ENCODE measurements at places on chromosomes 2 and 18. TPM values are rescaled to one million over a fixed set of nuclear protein-coding genes. Genes with fewer than 3 reads are reported as not detected.

VWC2L gene
- total RNA-seq = 0.17 TPM

MAL gene
- total RNA-seq = 205 TPM

TAF1B gene
- 34.1 TPM for total RNA-seq

SKOR2 gene
- 0.81 TPM for total RNA-seq

RGPD8 gene
- 5.5 TPM for total RNA-seq

GRCh38 chr2:20015482-20016083, 3.1 kb upstream of the MATN3 start:
- no peak for DNase-seq

DNA sequence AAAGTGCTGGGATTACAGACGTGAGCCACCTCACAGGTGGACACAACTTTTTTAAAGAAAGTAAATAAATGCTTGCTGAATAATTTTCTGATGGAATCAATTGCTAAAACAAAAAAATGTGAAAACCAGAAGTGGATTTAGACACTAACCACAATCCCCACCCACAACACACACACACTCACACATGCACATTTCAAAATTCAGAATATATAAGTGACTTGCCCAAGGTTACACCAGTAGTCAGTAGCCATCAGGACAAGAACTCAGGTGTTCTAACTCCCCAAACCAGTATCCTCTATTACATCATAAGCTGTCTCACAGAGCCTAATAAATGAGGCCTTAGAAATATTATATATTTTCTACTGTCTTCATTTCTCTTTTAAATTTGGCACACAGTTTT, 1923.6 kb upstream of the PIK3C3 start:
- no peak for DNase-seq

DNA sequence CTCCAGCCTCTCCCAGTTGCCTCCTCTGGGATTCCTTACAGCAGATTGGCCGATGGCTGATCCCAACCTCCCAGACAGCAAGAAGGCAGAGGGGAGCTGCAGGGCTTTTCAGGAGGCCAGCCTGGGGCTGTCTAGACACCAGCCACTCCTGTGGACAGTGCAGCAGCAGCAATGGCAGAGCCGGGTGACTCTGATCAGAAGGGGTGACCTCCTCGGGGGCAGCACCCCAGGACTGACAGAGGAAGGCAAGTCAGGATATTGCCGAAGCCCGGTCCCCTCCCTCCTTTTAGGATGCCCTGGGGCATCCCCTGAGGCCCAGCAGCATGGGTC, 84.5 kb downstream of the INHBB start:
- DNase-seq = peak; percentile 62

- DNase-seq = no peak
Measured at GRCh38 chr2:26652361-26653041, 11.3 kb upstream of the CIB4 start.

- no peak for DNase-seq
Measured at GRCh38 chr2:159922563-159922962, 124.6 kb upstream of the CD302 start.

- no peak for DNase-seq
Measured at GRCh38 chr18:48594471-48595094, 55.8 kb downstream of the CTIF start.

- no peak for DNase-seq
Measured at GRCh38 chr2:136394136-136395060, 276.4 kb upstream of the CXCR4 start.

- DNase-seq = peak; percentile 62
Measured at GRCh38 chr18:48800876-48801727, 149.7 kb downstream of the SMAD7 start.

DNA sequence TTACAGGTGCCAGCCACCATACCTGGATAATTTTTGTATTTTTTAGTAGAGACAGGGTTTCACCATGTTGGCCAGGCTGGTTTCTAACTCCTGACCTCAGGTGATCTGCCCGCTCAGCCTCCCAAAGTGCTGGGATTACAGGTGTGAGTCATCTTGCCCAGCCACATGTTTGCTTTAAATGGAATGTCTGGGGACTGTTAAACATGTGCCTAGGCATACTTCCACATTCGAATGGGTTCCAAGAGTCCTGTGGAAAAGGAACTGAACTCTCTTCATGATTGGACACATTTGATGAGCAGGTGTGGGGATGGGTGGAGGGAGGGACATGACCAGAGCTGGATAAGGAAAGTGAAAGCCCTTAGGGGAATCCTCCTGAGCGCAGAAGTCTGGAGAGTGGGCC, 58.4 kb upstream of the GREB1L start:
- DNase-seq = no peak

GRCh38 chr2:38462121-38462661, 85.1 kb upstream of the ATL2 start:
- no peak for DNase-seq

DNA sequence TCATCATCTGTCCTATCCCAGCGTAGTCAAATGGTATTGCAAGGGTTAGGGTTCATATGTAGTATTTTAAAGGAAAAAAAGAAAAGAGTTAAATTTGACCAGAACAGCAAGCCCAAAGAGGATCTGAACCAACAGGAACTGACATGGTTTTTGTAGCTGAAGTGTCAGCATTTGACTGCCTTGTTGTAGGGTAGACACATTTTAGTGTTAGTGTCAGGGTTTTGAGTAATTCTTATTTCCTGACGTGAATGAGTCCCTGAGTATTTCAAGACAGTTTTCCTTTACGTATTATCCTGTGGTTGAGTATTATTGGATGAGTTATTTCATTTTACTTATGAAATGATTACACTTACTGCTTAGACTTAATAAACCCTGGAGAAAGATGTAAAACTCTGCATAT, 173.3 kb upstream of the ZEB2 start:
- no peak for DNase-seq

GRCh38 chr2:229083606-229084340, 187.3 kb downstream of the PID1 start:
- no peak for DNase-seq
